ENCODE measurements at places on chromosomes 7 and 10.

GRCh38 chr10:117399341-117400196 lies 24.3 kb upstream of the PDZD8 start:
- DNase-seq: no peak

- DNase-seq: peak; percentile 29
Measured at GRCh38 chr10:5876181-5876768, 13.4 kb downstream of the ANKRD16 start.

DNA sequence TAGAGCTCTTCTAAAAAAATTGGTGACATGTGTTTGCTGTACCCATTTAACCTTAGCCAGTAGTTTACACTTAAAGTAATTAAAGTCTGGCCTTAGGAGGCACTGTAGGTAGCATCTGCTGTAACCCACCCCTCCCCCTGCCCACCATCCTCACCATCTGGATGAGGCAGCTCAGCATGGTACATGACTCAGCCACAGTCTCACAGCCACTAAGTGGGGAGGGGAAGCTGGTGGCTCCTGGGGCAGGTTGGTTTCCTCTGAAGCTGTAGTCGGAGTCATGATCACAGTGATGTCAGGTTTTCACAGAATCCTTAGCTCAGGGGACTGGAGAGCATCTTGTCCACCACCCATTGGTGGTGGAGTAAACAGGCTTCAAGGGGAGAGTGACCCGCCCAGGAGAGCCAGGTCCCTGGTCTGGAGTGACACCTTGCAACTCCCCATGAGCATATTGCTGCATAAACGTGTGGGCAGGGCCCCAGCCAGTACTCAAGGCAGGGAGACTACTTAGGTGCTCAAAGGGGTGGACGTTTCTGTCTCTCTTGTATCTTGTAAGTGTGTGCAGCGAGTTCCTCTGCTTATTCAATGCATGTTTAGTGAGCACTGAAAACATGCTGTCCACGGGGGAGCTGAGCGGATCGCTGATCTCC lies 125.9 kb downstream of the GRK5 start:
- DNase-seq: no peak

DNA sequence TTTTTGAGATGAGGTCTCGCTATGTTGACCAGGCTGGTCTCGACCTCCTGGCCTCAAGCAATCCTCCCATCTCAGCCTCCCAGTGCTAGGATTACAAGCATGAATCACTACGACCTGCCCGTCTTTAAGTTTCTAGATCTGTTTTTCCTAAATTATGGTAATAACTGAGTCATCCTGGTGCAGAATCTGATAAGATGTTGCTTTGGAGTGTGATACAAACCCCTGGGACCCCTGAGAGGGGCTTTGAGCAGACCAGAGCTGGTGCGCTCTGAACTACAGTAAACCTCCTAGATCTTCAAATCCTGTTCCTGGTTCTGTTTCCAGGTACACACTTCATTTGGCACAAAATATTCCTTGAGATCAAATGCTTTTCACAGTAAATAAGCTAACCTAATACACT lies 34.2 kb downstream of the RPP38 start:
- no peak for DNase-seq

DNA sequence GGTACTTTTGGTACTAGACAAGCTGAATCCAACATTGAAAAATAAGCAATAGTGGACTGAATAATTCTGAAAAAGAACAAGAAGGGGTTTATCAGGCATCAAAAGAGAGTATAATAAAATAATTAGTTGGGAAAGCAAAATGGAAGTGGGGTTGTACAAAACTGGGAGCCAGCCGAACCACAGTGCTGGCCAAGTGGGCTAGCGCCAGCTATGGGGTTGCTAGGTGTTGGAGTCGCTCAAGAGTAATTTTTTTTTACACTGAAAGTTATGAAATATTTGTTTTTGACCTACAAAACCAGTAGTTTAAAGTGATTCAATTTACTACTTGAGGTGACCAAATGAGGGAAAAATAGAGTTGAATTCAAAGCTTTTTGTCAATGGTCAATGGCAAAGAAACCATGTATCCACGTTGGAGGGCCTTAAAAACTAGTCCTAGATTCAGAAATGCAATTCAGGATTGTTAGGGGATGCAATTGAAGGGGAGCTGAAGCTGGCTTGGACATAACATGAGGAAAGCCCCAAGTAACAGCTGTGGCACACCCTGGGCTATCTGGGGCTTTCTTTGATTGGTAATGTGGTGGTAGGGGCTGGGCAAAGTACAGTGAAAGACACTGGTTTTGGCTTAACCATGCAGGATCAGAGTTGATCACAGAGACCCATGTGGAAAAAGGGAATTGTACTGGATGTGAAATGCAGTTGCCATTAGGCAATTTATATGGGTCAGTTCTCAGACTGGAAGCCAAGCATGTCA lies 28.3 kb upstream of the MSMB start:
- DNase-seq: no peak

GRCh38 chr7:38306171-38306570 lies 32.7 kb upstream of the TARP start:
- no peak for DNase-seq

DNA sequence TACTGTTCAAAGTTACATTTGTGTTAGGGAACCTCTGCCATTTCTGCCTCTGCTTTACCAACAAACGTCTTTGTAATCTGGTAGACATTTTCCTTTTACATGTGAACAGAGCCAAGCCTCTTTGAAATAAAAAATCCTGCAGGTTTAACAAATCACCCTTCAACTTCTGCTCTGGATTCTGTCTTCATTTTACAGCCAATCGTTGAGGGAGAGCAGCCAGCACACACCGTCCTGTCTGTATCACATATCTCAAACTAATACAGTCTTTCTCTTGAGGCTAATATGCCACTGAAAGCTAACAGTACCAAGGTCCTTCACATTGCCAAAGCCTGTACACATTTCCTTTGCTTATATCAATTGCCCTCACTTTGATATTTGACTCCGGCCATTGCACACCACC lies 468.6 kb upstream of the TEX47 start:
- no peak for DNase-seq

- DNase-seq: no peak
Measured at GRCh38 chr10:114073395-114074186, 29.9 kb downstream of the ADRB1 start.

GRCh38 chr7:100159099-100159623 lies 638 bp upstream of the TRAPPC14 start:
- no peak for DNase-seq

- DNase-seq: no peak
Measured at GRCh38 chr7:137935884-137936508, 65.9 kb downstream of the CREB3L2 start.

DNA sequence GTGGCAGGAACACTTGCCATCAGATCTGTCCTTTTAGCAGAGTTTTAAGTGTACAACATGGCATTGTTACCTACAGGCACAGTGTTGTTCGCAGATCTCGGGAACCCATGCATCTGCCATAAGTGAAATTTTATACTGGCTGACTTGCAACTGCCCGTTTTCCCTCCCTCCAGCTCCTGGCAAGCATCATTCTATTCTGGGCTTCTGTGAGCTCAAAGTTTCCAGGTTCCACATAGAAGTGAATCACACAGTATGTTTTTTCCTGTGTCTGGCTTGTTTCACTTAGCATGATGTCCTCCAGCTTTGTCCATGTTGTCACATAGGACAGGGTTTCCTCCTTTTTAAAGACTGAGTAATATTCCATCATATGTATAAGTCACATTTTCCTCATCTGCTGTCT lies 56.6 kb downstream of the C10orf143 start:
- DNase-seq: no peak

- DNase-seq: no peak
Measured at GRCh38 chr10:132304756-132305509, 2.8 kb downstream of the STK32C start.

GRCh38 chr10:78266741-78267469 lies 233.2 kb downstream of the RPS24 start:
- DNase-seq: peak; percentile 49

DNA sequence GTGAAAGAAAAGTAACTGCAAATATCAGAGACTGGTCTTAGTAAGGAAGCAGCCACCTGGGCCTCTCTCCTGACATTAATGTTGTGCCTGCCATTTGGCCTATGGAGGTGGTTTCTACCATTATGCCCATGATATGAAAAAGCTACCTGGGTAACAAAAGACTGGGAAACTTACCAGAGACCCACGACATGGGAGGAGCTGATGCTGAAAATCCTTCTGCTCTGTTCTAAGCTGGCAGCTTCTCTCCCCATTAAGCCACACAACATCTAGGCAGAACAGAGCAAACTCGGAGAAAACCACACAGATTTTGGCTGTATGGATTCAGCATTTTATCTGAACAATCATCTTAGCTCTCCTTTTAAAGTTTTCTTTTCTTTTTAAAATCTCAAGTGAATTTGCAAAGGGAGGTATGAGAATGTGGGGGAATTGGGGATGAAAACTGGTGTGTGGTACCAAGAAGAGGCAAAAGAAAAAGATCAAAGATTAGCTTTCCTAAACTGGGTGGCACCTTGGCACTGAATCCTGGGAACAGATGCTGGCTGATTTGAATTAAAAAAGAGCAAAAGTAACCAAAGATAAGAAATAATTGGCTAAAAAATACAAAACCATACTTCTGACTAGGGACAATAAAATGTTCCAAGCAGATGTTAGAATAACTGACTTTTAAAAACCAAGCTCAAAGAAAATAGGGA lies 128.6 kb upstream of the ANKRD1 start:
- DNase-seq: no peak

DNA sequence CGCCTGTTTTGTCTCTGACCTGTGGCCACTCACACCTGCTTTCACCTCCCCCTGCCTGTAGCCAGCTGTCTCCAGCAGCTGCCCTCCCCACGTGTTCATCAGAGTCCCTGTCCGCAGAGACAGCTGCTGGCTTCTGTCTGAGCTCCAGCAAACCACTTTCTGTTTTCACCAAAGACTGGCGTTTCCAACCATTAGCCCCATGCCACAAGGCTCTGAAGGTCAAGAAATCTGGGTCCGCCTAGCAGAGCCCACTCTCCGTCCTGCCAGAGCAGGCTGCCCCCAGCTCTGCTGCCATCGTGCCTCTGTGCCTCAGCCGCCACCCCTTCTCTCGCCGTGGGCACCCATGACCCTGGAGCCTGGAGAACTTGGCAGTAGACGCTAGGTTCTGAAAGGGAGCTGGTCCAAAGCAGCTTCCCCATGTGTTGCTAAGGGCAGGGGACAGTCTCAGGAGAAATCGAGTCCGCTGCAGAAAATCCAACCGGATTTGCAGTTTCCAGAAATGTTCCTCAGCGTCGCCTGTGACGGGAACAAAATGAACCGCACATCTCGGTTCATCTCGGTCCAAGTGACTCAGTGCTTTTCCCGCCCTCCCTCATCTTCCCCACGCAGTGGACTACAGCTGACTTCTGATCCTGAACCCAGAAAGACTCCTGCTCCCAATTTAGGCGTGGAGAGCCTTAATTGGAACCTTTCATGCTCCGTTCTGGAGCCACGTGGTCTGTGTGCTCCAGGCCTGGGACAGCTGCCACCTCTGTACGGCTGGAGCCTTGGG lies 28.0 kb downstream of the TMEM120A start:
- DNase-seq: no peak

- DNase-seq: peak; percentile 82
Measured at GRCh38 chr7:106111655-106112117, 426 bp downstream of the SYPL1 start.

DNA sequence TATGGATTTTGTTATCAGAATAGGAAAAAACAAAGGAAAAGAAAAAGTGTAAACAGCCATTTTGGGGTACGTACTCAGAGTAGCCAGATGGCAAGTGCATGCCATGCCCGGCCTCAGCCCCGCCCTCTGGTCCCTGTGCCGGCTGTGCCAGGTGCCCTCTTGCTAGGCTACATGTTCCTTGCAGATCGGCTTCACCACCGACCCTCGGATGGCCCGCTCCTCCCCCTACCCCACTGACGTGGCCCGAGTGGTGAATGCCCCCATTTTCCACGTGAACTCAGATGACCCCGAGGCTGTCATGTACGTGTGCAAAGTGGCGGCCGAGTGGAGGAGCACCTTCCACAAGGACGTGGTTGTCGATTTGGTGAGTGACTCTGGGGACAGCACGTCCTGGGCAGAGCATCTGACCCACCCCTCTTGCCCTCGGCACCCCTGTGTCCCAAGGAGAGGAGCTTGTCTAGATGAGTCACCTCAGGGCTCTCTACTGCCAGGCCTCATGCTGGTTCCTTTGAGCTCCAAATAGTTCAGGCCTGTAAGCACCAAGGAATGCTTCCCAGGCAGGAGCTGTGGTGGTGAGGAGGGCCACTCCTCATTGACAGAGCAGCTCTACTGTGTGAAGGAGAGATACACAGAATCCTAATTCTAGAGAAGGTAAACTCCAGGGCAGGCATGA lies 54.9 kb upstream of the ZMIZ2 start:
- DNase-seq: no peak

DNA sequence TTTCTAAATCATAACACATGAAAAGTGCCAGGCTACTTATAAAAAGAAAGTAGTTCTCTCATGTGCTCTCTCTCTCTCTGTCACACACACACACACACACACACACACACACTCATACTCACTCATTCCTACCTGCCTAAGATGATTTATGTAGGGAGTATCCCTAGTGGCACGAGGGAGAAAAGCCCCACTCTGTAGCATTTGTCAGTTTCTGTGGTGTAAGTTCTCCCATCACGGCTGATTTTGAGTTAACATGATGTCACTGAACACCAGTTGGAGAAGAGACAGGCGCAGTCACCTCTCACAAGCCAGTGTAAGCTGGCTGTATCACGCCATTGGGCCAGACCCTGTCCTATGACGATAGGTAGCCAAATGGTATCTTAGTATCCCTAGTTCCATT lies 395.4 kb downstream of the SFMBT2 start:
- peak; percentile 10 for DNase-seq

GRCh38 chr7:50393547-50394252 lies 56.5 kb downstream of the FIGNL1 start:
- no peak for DNase-seq

- DNase-seq: peak; percentile 42
Measured at GRCh38 chr10:99850021-99850766, 67.8 kb downstream of the ABCC2 start.

DNA sequence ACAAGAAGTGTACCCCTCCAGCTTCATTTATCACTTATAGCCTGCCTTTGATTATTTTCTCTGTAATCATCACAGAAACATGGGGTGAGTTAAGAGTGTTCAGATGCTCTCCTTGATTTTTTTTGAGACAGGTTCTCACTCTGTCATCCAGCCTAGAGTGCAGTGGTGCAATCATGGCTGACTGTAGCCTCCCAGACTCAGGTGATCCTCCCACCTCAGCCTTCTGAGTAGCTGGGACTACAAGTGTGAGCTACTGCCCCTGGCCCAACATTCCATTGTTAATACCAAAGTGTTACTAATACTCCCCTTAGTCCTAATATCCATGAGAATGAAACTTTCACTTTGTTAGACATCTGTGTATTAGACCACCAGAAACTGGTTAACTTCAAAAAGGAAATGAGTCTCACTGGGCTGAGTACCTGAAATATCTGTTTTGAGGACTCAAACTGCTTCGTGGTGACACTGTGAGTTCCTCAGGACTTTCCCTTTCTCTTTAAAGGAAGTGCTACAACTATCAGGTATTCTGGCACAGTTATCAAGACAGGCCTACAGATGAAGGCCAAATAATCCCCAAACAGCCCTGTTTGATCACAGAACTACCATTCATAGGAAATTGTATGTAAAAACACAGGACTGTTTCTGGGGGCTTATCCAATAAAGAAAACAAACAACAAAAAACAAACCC lies 20.5 kb upstream of the CFAP70 start:
- DNase-seq: no peak

Data from T47D (cell line).